ENCODE measurements at places on chromosomes 4 and X. TPM values are rescaled to one million over a fixed set of nuclear protein-coding genes. Genes with fewer than 3 reads are reported as not detected.

DNA sequence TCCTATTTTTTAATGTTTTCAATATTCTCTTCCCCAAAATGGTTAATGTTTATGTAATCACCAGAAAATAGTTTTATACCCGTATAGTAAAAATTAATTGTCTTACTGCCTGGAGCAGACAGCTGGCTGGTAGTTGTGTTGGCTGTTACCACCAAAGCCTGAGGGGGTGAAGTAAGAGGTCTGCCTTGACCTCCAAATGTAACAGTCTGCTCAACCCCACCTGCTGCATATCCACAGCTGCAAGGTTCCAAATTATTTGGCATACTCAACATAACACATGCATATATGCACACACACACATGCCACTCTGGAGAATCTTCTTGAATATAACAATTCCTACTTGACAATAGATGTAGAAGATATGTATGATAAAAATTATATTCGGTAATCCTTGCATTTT, 624.3 kb downstream of the ADGRL3 start:
- DNase-seq: no peak

DNA sequence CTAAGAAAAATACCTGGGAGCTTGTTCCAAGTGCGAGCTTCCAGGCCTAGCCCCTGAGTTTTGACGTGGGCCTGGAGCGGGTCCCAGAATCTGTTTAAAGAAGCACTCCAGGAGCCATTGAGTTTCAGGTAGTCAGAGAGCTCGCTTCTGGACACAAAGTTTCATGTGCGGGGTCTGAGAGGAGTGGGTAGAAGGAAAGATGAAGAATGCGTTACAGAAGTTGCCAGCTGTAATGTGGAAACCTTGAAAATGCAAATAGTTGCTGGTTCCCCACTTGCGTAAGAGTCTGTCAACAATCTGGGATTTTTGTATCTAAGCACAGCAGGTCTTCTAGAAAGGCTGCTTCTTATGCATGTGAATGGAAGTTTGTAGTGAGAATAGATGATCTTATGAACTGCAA, 77.5 kb upstream of the CLCN4 start:
- no peak for DNase-seq

GRCh38 chr4:75545526-75545925, 10.3 kb upstream of the ODAPH start:
- no peak for DNase-seq

DNA sequence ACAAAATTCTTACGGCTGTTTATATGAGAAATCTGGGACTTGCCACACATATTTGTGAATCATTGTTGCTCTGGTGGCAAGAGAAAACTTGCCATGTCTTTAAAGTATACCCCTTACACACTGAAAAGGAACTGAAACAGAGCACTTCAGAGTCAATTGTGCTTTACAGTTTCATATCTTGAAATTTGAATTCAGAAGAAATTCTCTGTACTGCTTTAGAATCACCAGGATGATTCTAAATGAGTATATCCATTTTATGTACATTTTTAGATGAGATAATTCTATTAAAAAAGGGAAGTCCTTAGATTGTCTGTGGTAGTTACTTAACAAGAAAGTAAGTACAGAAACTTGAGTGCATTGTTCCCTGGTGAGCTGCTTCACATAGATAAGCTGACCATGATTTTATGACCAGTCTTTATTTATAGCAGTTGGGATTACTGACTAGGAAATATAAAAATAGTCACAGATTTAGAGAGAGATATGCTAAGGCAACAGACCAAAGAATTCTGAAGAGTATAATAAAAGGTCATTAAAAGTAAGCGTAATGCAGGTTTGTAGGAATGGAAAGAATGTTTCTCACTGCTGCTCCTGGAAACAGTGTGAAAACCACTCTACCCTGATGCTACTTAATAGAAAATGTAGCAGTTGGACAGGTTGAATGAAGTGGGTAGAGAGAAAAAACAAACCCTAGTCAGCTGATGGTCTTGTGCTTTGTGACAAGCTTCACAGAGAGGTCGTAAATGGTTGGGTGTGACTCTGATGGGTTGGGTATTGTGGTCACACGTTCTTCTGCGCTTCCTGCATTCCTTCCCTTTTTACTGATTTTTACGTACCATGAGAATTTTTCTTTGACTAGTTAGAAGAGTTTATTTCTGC, 41.0 kb downstream of the FNIP2 start:
- DNase-seq: no peak

GRCh38 chr4:15325987-15326386, 101.8 kb upstream of the C1QTNF7 start:
- no peak for DNase-seq

PLP1 gene
- total RNA-seq: not detected

DNA sequence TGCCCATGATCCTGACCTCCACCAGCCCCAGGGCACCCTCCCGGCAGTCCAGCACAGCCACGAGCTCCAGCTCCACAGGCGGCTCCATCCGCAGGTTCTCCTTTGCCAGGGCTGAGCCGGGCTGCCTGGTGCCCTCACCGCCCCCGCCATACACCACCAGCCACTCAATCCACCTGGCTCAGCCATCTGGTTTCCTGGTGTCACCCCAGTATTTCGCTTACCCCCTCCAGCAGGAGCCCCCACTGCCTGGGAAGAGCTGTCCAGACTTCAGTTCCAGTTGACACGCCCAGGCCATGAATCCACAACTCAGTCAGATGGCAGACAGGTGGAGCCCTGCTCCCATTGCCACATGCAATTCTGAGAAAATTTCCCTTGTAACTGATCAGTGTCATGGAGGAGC, 3.9 kb downstream of the SHISA3 start:
- DNase-seq: no peak
